ENCODE measurements at places on chromosomes 7 and 10.

- DNase-seq, result peak; percentile 8
These were observed 1177.6 kb upstream of the C7orf33 start for GRCh38 chr7:147412782-147413556.

- no peak for DNase-seq
These were observed 56.8 kb downstream of the PAX2 start for GRCh38 chr10:100802196-100802595.

GRCh38 chr10:126227762-126228134 lies 160.5 kb downstream of the ADAM12 start:
- DNase-seq, result peak; percentile 57

DNA sequence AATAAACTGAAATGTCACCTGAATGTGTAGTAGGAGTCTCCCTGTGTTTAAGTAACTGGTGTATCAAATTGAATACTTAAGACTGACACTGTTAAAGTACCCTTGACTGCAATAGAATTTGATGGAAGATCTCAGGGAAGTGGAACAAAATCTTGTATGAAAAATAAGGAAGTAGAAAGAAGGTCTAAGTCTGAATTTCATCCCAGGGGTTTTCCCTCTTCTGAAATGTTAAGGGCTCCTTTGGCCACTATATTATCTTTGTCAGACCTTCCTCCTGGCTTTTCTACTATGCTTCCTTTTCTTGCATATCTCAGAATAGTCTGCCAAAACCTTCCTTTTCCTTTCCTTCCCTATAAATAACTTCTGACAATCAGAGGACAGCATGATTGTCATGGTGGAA lies 59.6 kb downstream of the BLNK start:
- DNase-seq, result no peak

- DNase-seq, result no peak
These were observed 105.7 kb downstream of the RPS24 start for GRCh38 chr10:78139341-78139740.

GRCh38 chr7:52161483-52161882 lies 844.9 kb upstream of the COBL start:
- no peak for DNase-seq

DNA sequence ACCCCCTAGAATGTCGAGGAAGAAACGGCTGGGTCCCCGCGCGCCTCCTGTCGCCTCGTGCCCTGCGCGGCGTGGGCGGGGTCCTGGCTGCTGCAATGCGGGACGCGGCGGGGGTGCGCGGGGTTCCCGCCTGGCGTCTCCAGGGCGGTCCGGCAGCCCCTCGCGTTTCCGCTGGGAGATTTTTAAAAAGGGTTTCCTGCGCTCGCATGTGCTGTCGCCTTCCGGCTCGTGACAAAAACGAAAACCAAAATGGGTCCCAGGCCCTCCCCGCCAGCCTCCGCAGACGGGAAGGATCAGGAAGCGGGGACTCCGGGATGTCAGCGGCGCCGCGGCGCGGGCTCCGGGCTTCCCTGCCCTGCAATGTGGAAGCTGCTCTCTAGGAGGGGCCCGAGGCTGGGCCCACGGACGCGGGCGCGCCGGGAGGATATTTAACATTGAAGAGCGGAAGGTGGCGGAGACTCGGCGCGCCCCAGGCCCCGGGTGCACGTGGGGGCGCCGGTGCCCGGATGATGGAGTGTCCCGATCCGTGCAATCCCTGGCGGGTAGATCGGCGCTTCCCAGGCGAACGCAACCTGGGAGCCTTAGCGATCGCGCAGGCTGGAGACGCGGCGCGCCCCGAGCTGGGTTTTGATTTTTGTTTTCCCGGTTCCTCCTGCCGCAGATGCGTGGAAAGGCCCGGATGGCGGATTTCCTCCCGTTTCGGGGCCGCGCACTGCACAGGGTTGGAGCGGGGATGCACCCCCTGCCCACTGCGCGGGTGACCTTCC lies 1.0 kb downstream of the PFKP start:
- DNase-seq, result no peak

GRCh38 chr7:42314696-42315095 lies 77.7 kb upstream of the GLI3 start:
- no peak for DNase-seq

DNA sequence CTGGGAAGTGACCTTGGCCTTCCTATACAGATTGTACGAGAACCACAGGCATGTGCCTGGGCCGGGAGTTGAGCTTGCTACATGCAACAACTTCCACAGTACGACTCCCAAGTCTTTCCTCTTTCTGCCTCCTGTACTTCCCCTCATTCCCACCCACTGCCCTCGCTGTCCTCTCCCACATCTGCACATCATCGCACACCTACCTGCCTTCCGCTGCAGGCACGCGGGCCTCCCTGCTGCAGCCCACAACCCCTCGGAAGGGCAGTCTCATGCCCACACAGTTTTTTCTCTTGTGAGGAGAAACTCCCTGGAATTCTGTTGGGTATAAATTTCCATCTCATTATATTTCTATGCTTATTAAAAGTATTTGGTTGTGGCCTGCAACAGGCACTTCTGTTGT lies 117.2 kb downstream of the ACTR3B start:
- no peak for DNase-seq

DNA sequence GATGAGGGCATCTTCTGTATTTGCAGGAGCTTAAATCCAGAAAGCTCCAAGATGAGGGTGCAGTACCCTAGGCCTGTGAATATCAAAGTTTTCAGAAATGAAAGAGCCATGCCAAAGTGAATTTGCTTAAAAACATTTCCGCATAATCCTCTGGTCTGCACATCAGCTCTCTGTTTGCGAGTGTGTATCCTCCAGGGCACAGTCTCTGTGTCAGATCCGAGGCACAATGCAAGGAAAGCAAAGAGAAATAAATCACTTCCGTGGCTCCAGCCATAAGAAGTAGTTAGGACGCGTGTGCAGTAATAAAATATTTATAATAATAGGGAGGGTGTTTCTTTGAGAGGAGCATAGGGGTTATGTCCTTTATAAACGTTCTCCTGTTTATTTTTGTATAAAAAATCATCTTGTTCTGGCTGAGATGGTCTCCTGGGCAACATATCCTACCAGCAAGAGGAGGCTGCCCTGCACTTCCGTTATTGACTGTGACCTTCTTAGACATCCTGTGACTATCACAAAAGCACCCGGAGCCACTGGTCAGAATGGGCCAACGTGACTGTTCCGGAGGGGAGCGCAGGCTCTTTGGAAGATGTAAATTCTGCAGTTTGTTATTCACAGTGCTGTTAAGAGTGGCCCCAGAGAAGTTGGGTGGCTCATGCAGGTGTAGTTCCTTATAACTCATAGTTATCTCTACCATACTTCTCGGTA lies 667.6 kb upstream of the FOXK1 start:
- DNase-seq, result no peak

DNA sequence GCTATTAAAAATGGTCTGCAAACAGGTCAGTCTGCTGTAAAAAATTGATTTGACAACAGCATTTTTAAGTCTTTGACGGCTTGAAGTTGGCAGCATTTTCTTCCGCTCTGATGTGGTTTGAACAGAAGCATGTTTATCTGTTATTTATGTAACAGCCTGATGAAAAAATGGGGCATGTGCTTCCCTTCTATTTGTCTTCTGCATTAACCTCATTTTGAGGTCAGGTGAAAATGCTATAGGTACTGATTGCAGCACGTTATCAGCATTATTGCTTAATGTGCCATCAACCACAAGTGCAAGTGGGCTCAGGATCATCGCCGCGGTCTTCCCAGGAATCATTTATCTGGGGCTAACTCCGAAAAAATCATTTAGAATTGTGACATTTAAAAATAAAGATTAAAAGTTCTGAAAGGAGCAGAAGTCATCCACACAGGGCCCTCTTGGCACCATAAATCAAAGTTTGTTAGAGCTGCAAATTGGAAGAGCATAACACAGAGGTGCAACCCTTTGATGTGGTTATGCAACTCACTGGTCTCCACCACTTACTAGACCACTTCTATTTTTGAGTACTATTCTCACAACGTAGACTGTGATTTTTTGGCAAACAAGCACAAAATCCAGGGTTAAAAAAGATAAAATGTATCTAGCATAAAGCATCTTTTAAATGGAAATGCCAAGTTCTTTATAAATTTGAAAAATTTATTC lies 307.7 kb downstream of the MDFIC start:
- peak; percentile 6 for DNase-seq

- no peak for DNase-seq
These were observed 604.4 kb upstream of the LRRN3 start for GRCh38 chr7:110486549-110486948.

DNA sequence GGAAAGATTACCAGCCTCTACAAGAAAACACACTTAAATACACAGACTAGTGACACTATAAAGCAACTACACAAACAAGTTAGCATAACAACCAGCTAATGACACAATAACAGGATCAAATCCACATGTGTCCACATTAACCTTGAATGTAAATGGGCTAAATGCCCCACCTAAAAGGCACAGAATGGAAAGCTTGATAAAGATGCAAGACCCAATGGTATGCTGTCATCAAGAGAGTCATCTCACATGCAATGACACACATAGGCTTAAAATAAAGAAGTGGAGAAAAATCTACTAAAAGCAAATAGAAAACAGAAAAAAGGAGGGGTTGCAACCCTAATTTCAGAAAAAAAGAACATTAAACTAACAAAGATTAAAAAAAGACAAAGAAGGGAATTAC lies 14.0 kb upstream of the GIMAP4 start:
- no peak for DNase-seq

GRCh38 chr10:131402771-131403650 lies 91.5 kb upstream of the TCERG1L start:
- DNase-seq, result no peak

GRCh38 chr7:106064771-106065574 lies 47.1 kb downstream of the SYPL1 start:
- peak; percentile 99 for DNase-seq

- DNase-seq, result no peak
These were observed 85.9 kb upstream of the TBX20 start for GRCh38 chr7:35339811-35340210.

DNA sequence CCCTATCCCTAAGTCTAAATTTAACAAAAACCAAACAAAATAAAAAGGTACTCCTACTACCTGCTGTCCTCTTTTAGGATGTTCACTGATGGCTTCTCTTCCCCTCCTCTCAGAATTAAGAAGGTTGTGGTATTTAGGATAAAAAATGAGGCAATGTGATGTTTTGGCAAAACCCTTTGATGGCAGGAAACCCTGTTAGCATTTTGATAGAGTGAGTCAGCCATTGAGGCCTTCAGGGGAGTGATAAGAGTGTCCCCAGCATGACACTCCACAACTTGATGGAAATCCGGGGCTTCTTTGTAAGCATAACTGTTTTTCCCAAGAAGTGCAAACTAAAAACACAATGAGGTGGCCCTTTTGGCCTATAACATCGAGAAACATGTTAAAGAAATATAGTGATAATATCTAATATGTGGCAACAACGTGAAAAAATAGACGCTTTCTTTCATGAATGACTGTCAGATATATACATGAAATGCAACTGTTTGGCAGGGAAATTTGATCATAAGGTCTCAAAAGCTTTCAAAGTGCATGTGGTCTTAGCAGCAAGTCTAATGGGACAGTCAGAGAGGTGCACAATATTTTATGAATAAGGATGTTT lies 55.0 kb downstream of the PRTFDC1 start:
- peak; percentile 48 for DNase-seq

- DNase-seq, result no peak
These were observed 5.0 kb upstream of the LUC7L2 start for GRCh38 chr7:139354729-139355128.

DNA sequence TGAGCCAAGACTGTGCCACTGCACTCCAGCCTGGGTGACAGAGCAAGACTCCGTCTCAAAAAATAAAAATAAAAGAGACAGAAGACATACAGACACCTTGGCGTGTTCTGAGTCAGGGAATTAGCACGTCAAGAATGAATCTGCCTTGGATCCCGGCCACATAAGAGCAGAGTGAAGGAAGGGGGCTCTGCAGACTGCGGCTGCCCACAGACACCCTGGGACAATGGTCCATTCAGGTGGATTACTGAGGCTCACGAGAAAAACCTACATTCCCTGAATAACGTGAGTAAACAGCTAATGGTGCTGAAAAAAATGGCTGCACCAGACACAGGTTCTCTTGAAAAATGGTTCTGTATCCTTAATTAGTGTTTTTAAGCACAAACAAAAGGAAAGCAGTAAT lies 100.1 kb upstream of the FGFR2 start:
- peak; percentile 79 for DNase-seq

DNA sequence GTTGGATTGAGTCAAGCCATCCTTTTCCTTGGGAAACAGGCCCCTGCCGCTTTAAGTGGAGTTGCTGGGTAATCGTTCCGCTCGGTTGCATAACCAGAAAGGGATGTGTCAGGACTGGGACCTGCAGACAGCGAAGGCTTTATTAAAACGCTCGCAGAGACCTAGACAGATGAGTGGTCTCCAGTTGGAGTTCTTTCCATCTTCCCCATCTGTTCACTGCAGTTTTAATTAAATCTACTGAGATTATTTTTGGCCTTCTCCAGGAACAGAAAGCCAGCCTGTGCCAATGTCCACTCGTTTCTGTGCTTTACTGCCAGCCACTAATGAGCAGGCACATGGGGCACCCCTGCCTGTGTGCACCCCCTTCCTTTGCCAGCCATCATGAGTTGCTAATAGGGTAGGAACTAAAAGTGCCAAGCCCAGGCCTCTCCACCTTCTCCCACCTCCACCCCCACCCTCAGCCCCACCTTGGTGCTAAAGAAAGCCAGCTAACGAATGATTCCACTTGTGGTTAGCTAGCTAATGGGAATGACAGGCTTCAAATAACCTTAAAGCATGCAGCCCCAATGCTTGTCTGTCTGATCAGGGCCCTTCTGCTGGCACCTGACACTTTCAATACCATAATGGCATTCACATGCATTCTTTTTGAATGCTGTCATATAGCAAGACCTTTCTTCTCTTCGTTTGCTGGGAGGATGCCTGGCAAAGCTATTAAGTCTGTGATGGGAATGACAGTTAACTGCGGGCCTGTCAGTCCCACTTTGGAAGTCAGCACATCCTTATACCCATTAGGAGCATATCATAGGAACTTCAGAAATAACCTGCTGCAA lies 556.8 kb upstream of the GALNT17 start:
- DNase-seq, result peak; percentile 61

DNA sequence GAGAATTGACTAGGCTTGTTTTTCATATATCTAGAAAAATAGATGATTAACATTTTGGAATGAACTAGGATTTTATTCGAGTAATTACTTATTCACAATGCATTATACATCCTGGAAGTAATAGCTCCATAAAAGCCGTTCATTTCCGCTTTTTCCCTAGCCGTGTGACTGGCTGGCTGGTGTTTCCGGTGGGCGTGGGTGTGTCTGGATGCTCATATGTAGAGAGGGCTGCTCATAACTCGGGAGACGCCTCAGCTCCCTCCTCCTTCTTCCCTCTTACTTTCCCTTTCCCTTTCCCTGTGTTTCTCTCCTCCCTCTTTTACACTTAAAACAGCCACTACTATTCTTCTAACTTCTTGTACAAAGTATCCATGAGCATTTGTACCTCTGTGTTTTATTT lies 187.7 kb upstream of the VSTM2A start:
- DNase-seq, result peak; percentile 62

GRCh38 chr10:63637901-63638327 lies 116.7 kb downstream of the REEP3 start:
- DNase-seq, result no peak
